Eye (tissue), 1 donor: ENCODE measurements at places on chromosomes 1 and 21.
A peak's percentile ranks its signal among the peaks of the same experiment; 100 is the strongest.

- no peak for DNase-seq
These were observed 38.1 kb downstream of the MRAP start for GRCh38 chr21:32336711-32337110.

GRCh38 chr1:206049293-206049692 lies 3.7 kb upstream of the RHEX start:
- no peak for DNase-seq

DNA sequence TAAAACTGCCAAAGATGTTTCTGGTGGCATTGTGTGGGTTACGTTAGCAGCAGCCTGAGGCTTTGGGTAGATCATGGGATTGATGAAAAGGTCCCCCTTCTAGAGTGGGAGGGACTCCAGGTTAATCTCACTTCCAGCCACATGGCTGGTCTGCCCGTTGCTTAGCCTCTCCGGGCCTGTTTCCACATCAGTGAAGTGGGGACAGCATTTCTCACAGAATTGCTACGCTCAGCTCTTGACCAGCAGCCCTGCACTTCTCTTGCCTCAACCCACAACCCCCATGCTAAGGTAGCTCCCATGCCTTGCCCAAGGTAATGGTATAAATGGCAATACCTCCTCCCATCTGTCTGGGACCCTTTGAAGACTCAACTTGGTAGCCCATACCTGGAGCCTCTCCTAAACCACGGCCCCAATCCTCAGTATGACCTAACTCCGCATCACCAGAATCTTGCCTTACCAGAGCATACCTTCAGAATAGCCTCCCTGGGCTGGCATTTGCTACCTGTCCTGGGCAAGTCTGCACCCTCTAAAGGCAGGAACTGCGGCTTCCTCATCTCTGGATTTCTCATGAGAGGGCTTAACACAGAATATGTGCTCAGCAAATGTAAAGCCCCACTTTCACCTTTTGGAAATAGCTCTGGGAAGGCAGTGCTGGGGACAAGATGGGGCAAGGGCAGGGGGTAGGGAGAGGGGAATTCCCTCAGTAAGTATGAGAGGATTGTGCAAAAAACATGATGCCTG lies 10.9 kb upstream of the GUCA2A start:
- no peak for DNase-seq

DNA sequence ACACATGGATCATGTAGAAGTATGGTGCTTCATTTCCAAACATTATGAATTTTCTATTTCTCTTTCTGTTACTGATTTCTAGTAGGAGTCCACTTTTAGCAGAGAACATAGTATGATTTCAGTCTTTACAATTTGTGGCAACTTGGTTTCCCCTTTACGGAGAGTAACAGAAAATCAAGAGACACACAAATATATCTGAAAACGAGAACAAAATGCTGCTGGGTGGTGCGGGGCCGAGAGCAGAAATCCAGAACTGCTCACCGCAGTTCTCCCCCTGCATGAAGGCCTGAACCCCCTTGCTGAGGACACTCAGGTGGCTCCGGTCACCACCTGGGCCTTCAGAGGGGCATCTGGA lies 94.5 kb upstream of the FMN2 start:
- DNase-seq: peak; percentile 21

DNA sequence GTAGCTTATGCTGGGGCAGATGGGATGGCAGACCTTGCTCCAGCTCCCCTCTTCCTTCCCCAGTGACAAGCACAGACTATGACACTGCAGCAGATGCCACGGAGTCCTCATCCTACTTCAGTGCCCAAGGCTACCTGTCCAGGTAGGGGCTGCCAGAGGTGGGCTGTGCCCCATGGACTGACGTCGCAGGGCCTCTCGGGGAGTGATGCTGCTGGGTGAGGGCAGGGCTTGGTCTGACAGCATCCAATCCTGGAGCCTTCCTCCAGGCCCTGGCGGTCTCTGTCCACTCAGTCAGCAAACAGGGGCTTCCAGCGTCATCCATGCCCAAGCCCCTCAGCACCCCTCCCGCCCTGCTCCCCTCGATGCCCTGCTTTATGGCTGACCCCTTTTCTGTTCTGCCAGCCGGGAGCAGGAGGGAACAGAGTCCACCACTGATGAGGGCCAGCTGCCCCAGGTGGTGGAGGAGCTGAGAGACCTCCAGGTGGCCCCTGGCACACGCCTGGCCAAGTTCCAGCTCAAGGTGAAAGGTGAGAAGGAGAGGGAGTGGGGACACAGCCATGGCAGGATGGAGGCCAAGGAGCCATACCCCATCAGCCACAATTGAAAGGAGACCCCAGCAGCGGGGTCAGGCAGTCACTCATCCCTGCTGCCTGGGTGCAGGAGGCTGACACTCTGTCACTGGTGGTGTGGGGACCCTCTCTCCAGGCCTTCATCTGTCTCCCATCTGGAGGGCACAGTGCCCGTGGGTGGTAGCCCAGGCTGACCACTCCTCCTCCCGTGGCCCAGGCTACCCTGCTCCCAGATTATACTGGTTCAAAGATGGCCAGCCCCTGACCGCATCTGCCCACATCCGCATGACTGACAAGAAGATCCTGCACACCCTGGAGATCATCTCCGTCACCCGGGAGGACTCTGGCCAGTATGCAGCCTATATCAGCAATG lies 73.6 kb downstream of the TRIM11 start:
- DNase-seq: no peak

DNA sequence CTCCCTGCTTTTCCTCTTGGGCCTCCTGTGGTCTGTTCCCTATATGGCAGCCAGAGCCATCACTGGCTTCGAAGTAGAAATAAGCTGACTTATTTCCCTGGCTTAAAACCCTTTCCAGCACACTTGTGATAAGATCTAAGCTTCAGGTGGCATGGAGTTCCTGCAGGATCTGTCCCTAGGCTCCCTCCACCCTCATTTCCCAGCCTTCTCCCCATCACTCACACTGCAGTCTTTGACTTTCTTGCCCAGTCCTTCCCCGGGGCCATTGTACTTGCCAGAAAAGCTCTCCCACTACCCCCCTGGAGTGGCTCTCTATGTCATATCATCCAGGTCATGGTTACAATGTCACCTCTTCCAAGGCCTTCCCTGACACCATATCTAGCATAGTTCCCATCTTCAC lies 55.8 kb downstream of the KCNJ6 start:
- DNase-seq: no peak

DNA sequence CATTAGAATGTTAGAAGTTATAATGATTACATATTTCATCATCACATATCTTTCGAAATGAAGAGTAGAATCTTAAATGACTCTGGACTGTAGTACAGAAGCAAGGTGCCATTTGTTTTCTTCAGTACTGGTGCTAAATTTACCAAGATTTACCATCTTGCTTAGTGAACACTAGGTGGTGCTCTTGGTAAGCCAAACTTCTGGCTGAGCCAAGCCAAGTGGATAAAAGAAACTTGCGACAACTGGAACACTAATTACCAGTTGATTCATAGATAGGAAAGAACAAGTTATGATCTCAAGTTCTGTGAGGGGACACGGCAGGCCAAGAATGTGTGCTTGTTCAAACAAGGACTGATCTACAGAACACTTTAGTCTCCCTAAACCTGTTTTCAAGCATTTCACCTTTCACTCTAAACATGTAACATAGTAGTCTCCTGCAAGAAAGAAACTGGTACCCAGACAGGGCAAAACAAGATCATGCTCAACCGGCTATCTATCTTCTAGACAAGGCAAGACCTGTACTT lies 19.8 kb downstream of the SPRTN start:
- peak; percentile 86 for DNase-seq

GRCh38 chr1:39196244-39197215 lies 8.0 kb upstream of the MACF1 start:
- DNase-seq: no peak

DNA sequence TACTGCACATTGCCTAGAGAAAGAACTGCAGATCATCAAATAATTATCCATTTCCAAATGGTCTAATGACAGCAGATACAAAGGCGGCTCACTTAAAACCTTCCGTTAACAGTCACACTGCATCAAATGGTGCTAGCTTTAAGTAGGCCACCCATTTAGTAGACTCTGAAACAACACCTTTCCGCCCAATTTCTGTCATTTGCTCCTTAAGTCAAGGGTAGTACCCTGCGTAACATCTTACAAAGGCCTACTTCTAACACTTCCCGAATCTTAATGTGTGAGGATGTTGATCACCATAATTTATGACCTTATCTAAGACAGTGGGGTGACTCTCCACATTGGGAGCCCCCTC lies 692 bp upstream of the RALGPS2 start:
- DNase-seq: no peak

GRCh38 chr1:243708210-243708609 lies 141.8 kb downstream of the AKT3 start:
- DNase-seq: no peak

DNA sequence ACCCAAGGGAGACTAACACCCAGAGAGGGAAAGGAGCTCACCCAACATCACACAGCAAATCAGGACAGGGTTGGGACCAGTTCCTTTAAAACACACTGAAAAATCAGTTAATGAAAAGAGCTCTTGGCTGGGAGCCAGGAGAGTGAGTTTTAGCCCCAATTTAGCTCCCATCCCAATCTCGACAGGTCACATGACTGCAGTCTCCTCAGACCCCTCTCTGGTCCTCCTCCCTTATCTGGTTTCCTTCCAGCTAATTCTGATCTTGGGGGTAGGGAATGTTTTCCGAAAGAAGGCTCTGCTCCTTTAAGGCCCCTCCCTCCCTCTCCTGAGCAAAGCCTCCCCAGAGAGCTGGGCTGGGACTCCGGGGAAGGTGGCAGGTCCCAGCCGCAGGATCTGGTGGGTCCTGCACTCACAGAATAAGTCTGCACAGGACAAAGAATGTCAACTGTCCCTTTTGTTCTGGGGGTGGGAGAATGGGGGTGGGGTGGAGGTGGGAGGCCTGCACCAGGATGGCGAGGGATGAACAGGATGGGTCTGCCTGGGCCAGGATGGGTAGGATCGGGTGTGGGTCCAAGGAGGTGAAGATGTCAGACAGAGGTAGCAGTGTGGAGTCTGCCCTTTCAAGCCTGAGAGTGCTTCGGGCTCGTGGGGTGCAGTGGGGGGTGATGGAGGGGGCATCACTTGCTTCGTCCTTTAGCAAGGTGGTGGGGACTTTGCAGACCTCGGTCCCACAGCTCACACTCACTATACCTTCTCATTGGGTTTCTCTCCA lies 57.3 kb upstream of the SSBP3 start:
- DNase-seq: peak; percentile 46

GRCh38 chr1:229784834-229785233 lies 158.8 kb downstream of the URB2 start:
- DNase-seq: no peak

- DNase-seq: no peak
These were observed 65.6 kb downstream of the GTF2B start for GRCh38 chr1:88825721-88826120.

DNA sequence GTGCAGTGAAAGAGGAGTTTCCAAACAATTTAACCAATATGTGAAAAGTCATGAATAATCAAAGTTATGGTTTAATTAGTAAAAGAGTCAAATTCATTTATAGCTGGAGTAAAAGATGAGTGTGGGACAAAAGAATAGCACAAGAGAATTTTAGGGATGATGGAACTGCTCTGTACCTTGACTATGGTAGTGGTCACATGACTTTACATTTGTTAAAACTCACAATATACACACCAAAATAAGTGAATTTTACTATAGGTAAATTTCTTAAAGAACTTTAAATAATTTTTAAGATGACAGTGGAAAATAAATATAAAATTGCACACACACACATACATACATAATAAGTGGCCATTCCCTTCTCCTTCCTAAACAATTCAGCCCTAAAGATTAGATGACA lies 13.6 kb downstream of the CDC42BPA start:
- DNase-seq: no peak

GRCh38 chr1:153525088-153525728 lies 10.6 kb downstream of the S100A6 start:
- no peak for DNase-seq

- peak; percentile 47 for DNase-seq
These were observed 83.4 kb upstream of the PLPPR4 start for GRCh38 chr1:99180915-99181314.

- DNase-seq: peak; percentile 80
These were observed 146.4 kb downstream of the KIF26B start for GRCh38 chr1:245301162-245301580.

GRCh38 chr1:50976111-50976889 lies 6.3 kb downstream of the CDKN2C start:
- DNase-seq: peak; percentile 58

DNA sequence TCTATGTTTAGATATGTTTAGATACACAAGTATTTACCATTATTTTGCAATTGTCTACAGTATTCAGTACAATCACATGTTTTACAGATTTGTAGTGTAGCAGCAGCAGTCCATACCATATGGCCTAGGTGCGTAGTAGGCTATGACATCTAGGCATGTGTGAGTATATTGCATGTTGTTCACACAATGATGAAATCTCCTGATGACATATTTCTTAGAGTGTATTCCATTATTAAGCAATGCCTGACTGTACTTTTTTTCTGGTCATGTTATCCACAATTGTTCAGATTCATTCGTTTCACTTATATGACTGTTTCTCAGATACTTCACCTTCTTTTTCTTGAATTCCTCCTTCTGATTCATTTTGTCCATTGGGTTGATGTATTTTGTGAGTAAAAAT lies 9.9 kb upstream of the BACE2 start:
- DNase-seq: no peak

DNA sequence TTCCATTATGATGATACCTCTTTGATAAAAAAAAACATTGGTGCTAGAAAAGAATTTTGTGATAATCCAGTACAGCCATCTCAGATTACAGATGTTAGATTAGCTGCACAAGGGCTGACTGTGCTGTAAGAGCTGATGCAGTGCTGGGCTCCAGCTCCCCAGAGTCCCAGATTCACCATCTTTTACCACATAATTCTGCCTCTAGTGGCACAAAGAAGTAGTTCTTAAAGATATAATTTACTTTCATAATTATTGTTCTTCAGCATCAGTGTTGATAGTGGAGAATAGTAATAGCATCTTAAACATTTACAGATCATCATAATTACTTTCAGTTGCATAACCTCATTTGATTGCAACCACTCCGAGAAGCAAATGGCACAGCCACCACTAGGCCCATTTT lies 262.1 kb downstream of the BRINP2 start:
- no peak for DNase-seq

DNA sequence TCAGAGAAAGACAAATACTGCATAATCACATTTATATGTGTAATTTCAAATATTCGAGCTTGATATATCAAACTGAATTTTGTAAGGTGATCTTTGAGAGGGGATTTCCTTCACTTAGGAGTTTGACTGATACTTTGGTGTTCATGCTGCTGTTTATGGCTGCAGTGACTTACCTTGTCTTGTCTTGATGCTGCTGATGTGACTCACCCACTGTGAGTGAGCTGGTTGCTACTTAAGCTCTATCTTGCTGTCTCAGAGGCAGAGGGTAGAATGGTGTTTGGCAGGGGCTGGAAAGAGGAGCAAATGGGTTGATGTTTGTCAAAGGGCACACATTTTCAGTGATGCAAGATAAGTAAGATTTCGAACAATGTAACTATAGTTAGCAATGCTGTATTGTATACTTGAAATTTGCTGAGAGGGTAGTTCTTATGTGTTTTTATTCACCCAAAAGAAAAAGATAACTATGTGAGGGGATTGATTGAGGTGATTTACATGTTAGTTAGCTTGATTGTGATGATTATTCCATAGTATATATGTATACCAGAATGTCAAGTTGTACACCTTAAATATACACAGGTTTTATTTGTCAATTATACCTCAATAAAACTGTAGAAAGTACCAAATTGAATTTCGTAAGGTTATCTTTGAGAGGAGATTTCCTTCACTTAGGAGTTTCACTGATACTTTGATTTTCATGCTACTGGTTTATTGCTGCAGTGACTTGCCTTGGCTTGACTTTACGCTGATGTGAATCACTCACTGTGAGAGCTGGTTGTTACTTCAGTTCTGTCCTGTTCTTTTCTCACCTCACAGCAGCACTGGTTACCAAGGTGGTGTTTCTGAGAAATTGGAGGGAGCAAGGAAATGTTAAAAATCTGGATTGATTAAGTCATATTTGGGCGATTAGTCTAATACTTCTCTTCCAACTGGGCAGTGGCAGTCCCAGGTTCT lies 94.5 kb upstream of the SLC5A9 start:
- no peak for DNase-seq
